Right atrium auricular region (tissue), 2 donors: ENCODE measurements at places on chromosomes 2 and 18. TPM values are rescaled to one million over a fixed set of nuclear protein-coding genes. Genes with fewer than 3 reads are reported as not detected.

DNA sequence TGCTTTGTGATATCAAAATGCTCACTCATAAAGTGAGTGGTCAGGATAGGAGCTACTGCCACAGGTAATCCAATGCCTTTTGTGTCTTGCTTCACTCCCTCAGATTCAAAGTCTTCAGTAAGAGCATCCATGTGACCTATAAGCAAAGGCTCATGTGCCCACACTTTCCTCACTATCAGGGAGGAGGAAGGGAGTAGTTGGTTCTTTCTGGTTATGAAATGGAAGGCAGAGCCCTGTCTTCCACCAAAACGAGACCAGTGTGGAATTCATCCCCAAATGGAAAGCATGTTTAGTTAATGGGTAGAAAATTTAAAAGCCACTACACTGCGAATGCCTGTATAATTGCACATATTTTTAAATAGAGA is 25.8 kb downstream of the IL1F10 start:
- H3K36me3 ChIP-seq, result no peaks in the 10 kb centered on the region
- H3K4me3 ChIP-seq, result no peak overlapping the region
- no peak overlapping the region for H3K27ac ChIP-seq

DNA sequence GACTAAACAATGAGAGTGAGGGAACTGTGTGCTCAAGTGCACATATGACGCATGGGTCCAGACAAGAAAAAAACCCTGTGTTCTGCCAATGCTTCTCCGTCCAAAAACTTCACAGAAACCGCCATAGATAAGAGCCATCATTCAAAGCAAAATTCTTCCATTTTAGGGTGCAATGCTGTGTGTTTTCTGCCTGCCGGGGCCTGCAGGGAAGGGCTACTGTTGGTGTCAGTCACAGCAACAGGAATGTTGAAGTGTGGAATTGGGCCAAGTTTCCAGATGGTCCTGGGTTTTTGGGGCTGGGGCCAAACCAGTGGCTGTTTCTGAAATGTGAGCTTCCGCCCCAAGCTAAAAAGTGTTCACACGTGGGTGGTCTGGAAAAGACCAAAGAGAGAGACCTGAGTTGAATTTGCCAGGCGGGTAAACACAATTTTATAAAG is 677 bp upstream of the MC2R start:
- no peak for DNase-seq
- H3K27me3 ChIP-seq, result no peaks in the 10 kb centered on the region
- no peaks in the 10 kb centered on the region for H3K4me1 ChIP-seq
- no peak overlapping the region for H3K27ac ChIP-seq
- no peaks in the 10 kb centered on the region for H3K36me3 ChIP-seq
- H3K4me3 ChIP-seq, result no peak overlapping the region

UGT1A10 gene
- not detected for total RNA-seq

DNA sequence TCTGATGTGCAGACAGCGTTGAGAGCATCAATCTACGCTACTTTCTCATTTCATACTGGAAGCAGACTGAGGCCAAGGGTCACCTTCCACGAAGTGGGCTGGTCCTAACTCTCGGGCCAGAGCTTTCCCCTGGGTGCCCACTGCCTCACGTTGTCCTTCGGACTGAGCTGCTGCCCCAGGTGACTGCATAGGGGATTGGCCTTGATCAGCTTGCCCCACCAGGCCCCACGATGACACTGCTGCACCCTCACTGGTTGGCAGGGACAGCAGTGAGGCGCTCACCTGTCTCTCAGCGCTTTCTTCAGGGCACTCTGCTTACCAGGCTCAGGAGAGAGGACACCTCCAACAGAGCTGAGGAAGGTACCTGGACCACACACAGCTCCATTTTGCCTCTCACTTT is 47.3 kb downstream of the CABLES1 start:
- H3K27me3 ChIP-seq, result no peaks in the 10 kb centered on the region
- H3K4me3 ChIP-seq, result no peak overlapping the region
- no peaks in the 10 kb centered on the region for H3K4me1 ChIP-seq
- H3K36me3 ChIP-seq, result no peaks in the 10 kb centered on the region
- no peak overlapping the region for H3K27ac ChIP-seq
